ENCODE measurements at places on chromosomes 4 and X.

GRCh38 chr4:107740950-107741701, 21.1 kb upstream of the PAPSS1 start:
- no peak for DNase-seq

GRCh38 chr4:56231410-56231809, 155.9 kb downstream of the AASDH start:
- no peak for DNase-seq

- no peak for DNase-seq
These were observed 31.9 kb downstream of the SMIM14 start for GRCh38 chr4:39606747-39607146.

GRCh38 chrX:122945328-122945727, 238.8 kb upstream of the GRIA3 start:
- DNase-seq, result no peak

DNA sequence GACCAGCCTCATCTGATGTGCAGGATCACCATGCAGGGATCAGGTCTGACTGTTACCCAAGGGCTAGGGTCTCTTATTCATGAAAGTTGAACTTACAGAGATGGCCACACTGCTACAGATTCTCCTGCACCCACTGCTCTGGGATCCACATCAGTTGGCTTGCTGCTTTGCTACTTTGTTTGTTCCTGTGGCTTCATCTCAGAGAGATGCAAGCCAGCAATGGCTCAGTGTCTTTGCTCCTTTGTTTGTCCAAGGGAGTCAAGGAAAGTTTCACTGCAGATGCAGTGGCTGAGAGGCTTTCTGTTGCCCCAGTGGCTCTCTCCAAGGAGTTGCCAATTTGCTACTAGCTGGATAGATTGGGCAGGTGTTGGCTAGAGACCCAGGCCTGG, 70.3 kb upstream of the UGT2B7 start:
- DNase-seq, result no peak

DNA sequence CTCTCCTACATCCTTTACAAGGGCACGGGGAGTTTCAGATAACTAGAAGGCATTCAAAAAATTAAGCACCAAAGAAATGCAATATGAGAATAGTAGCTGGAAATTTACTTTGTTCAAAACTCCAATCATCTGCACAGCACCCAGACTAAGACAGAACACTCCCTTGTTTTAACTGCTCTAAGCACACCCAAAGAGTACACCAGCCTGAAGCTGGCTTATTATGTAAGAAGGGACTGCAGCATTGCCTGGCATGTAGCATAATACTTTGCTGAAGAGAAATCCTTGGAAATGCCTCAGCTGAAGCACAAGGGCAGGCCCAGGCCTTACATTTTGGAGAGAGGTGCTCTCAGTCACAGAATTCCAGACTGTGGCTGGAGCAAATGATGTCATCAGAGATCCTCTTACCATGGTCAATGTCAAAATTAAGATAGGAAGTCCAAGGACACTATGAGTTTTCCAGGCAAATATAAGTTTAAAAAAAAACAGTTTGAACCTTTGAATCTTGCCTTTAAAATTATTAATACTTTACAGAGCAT, 14.8 kb downstream of the ARHGEF6 start:
- DNase-seq, result no peak

DNA sequence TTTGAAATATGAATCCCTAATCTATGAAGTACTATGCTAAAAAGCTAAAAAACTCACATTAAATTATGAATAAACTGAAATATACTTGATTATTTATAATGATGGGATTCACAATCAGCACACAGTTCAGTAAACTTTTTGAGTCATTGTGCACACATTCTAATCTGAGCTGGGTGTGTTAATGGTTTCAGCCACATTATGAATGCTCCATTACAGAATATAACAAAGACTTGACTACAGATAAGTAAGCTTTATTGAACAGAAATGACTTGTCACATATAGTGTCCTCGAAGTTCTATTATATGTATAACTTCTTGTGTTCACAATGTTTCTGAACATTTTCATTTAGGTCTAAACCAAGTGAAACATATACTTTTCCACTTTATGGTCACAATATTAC, 1649.9 kb upstream of the IGFBP7 start:
- no peak for DNase-seq

- DNase-seq, result no peak
These were observed 272.5 kb downstream of the SHOX start for GRCh38 chrX:903116-903515.

DNA sequence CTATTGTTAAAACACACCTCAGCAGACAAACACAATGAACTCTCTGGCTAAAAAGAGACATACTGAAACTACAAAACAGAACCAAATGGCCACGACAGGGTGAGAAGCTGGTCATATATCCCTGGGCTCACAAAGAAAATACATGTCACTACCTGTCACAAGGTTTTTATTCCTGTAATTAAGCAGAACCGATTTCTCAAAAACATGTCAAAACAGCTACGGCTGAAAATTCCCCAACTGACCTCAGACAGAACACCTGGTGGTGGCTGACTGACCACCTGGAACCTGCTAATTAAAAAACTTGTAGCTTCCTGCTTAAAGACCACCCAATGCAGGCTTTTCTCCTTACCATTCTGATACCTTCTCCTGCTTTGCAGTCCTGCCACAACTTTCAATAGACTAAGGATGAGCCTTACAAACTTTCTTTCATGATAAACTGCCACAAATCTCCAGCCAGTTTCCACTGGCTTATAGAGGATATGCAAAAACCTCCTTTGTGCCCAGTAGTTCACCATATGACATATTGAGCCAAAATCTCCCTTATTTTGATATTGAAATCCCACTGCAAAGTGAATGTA, 571.9 kb downstream of the SPOCK3 start:
- DNase-seq, result no peak

- DNase-seq, result no peak
These were observed 87.4 kb downstream of the ZXDA start for GRCh38 chrX:57822818-57823217.

- no peak for DNase-seq
These were observed 182.7 kb downstream of the BCOR start for GRCh38 chrX:39915081-39915480.

DNA sequence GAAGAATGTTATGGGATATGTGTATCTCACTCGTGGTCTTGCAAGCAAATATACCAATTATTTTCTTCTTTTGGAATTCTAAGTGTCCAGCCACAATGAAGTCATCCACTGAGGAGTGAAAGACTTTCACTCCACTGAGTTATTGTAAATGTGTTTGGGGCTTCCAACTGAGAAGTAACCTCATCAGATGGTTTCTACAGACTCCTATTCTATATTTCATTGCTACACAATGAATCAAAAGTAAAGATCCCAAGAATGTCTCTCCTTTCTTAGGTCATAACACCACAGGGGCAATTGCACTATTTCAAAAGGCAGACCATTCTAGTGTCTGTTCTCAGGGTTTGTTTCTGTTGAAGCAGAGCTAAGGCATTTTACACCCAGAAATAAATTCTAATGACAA, 12.3 kb upstream of the VCX2 start:
- no peak for DNase-seq

DNA sequence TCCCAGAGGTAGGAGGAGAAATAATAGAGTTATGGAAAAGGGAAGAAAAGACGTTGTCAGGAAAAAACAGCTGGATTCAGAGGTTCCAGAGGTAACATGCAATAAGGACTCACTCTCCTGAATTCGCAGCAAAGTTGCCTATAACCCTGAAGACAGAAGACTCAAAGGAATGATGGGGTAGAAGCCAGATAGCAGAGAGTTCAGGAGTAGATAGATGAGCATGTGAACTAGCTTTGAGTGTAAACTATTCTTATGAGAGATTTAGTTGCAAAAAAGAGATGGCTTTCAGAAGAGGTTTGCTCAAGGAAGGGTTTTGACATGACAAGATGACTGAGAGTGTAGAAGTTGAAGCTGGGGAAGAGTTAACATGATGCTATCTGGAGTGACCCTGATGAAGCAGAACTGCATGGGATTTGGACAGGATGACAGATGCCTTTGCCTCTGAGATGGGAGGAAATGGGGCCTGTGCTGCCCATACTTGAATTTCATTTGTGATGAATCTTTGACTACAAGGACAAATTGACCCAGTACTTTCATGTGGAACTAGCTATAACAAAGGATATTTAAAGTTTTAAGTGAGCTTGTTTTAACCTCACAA, 73.9 kb downstream of the AMELX start:
- DNase-seq, result no peak

DNA sequence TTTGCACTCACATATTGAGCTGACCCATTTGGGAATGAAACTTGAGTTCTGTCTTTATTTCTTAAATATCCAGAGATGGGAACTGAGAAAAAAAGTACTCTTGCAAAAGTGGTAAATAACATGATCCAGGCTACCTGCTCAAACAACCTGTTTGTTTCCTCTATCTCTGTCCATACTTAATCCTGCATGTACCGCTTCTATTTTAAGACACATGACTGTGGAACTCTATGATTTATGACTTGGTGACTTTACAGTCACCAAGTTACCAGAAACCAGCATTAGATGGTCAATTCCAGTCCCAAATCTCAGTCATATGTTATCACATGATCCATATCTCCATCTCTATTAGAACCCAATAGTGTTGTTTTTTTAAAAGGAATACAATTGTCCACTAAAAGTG, 606.7 kb downstream of the EPHA5 start:
- no peak for DNase-seq

DNA sequence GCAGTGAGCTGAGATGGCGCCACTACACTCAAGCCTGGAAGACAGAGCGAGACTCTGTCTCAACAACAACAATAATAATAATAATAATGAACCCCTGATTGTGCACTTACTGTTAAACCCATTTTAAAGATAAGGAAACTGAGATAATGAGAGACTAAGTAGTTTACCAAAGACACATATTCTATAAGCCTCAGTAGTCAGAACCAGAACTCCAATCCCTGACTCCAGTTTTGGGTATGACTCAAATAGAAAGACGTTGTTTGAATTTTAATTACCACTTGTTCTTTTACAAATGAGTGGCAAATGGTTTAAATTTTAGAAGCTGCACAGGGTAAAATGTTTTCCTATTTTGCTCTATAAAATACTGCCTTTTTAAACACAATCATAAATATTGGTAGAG, 37.4 kb downstream of the ACSL4 start:
- DNase-seq, result no peak

GRCh38 chr4:81307991-81308390, 93.0 kb upstream of the PRKG2 start:
- DNase-seq, result no peak

GRCh38 chrX:140580478-140580877, 75.6 kb upstream of the SOX3 start:
- no peak for DNase-seq

- no peak for DNase-seq
These were observed 302.1 kb downstream of the KCTD8 start for GRCh38 chr4:44146516-44146915.

GRCh38 chrX:19704132-19704531, 183.3 kb downstream of the SH3KBP1 start:
- no peak for DNase-seq

GRCh38 chr4:91280551-91281290, 1023.0 kb upstream of the GRID2 start:
- no peak for DNase-seq

DNA sequence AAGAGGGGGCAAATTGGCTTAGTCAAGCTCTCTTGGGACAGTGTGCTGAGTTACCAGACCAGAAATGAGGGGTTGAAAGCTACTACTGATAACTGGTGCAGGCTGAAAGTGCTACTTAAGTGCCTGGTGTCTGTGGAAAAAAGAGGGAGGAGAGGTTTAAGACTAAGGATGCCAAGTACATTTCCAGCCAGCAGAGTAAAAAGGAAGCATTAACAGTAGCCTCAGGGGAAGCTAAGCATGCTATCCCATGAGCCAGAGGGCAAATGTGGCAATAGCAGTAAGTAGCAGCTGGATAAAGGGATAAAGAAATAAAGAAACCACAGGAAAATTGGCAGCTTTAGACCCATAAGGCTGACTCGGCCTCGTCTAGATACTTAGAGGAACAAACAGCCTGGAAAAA, 196.3 kb upstream of the MAB21L2 start:
- DNase-seq, result peak; percentile 2

DNA sequence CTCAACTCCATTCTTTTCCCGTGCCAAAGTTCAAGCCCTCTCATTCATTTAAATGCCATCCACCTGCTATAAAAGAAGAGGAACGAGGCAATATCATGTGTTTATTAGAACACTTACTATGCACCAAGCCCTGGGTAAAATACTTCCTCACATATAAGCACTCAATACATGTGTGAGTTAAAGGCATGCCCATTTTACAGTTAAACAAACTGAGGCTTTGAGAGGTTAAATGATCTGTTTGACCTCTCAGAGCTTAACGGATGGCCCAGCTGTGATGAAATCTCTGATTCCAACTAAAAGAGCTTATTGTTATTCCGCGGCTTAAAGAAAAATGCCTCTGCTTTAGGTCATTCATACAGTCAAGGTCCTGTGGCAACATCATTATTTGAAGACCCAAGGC, 124.3 kb downstream of the HS6ST2 start:
- DNase-seq, result no peak

- no peak for DNase-seq
These were observed 398.6 kb upstream of the RASGEF1B start for GRCh38 chr4:81870275-81870674.

GRCh38 chrX:142637206-142637605, 388.5 kb upstream of the SPANXN4 start:
- no peak for DNase-seq

- no peak for DNase-seq
These were observed 235.2 kb upstream of the HDX start for GRCh38 chrX:84737471-84737871.

GRCh38 chrX:133542476-133542875, 127.2 kb upstream of the GPC4 start:
- DNase-seq, result no peak

- DNase-seq, result no peak
These were observed 29.9 kb upstream of the STS start for GRCh38 chrX:7117587-7117986.

DNA sequence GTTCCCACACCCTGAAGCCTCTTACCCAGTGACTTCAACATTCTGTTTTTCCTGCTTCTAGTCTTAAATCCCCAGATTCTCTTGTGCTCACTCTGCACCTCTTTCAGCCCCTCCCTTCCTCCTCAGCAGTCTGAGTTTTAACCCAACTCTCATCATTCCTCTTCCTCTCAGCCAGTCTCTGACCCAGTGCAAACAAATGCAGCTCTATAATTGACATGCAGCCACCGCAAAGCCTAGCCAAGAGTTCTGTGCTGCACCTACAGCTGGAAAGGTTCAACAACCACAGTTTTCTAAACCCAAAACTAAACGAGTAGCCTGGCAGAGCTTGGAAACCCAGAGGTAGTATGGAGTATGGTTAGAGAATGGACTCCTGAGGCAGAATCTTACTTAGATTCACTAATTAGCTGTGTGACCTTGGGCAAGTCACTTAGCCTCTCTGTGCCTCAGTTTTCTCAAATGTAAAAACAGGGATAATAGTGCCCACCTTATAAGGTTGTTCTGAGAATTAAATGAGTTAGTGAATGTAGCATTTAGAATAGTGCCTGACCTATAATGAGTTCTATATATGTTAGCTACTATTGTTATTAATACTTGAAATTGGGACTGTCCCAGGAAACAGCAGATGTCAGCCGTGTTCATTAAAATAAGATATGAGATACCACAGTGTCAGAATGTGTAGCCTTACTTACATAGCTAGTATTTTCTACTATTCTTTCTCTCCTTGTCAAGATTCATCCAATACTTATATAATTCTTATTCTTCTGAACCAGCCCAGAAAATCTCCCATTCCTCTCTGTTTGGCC, 3.5 kb downstream of the TMEM154 start:
- no peak for DNase-seq

- DNase-seq, result no peak
These were observed 35.4 kb upstream of the CRMP1 start for GRCh38 chr4:5928274-5928673.
